ENCODE measurements at places on chromosomes 11 and 22.

DNA sequence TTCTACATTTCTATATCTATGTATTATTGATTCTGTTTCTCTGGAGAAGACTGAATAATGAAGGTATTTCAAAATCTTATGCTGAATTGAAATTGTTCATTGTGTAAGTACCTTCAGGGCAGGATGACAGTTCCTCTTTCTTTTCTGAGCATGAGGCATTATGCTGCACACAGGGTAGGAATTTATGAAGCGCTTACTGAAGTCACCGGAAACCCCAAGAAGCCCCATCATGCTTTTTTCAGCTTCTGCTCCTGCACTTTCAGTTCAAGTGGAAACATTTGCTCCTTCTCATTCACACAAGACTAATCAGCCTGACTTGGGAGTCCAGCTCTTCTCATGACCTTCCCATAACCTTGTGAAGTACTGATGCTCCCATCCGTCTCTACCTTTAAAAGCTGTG is 314.7 kb upstream of the SORL1-AS1 start:
- no peak for DNase-seq

DNA sequence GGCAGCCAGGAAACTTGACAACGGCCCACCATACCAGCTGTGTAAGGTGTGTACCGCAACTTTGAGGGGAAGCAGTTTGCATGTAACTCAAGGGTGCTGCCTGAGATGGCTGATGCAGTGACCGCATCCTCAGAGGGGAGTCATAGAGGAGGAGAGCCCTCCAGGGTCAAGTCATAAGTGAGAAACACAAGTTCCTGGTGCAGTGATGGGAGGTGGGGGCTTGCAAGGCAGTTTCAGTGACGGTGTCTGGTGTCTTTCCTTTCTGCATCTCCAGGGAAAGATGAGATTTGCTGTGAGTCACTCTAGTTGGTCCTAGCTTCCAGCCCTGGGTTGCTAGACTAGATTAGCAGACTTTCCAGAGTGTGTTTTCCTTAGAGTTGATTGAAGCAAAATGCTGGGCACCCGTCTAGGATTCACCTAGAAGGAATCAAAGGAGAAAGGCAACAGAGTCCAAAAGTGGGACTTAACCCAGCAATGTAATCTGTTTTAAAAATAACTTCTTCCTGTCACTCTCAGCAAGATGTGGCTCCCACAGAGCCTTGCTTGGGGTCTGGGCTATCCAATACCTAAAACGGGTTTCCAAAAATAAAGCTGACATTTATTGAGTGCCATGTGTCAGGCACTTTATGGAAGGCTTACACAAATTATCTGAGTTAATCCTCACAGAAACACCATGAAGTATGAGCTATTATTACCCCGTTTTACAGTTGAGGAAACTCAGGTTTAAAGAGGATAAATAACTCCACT is 265.4 kb upstream of the PLET1 start:
- DNase-seq: no peak

- DNase-seq: no peak
Observed at GRCh38 chr11:121298774-121299173, 6.2 kb downstream of the SC5D start.

GRCh38 chr11:131898949-131899348 is 528.5 kb downstream of the NTM start:
- DNase-seq: no peak

- DNase-seq: no peak
Observed at GRCh38 chr22:19203834-19204233, 25.3 kb upstream of the SLC25A1 start.

GRCh38 chr11:91997226-91997625 is 227.4 kb upstream of the FAT3 start:
- DNase-seq: no peak

DNA sequence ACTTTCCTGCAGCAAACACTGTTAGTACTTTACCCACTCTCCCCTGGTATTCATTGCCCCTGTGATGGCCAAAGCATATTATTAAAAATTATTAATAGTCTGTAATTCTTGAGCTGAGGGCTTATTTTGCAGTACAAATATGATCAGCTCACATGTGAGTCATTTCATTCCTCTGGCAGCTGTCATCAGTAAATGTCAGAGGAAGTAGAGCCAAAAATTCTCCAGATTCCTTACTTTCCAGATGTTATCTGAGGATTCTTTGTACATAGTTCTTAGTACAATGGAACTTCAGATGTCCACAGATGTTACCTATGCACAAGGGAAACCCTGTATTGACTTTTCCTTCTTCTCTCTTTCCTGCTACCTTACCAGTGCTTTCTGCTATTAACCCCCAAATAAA is 12.5 kb downstream of the OR5B3 start:
- DNase-seq: no peak

- DNase-seq: no peak
Observed at GRCh38 chr11:133821776-133822175, 23.5 kb downstream of the SPATA19 start.

GRCh38 chr11:75068559-75068958 is 28.1 kb downstream of the OR2AT4 start:
- DNase-seq: no peak

DNA sequence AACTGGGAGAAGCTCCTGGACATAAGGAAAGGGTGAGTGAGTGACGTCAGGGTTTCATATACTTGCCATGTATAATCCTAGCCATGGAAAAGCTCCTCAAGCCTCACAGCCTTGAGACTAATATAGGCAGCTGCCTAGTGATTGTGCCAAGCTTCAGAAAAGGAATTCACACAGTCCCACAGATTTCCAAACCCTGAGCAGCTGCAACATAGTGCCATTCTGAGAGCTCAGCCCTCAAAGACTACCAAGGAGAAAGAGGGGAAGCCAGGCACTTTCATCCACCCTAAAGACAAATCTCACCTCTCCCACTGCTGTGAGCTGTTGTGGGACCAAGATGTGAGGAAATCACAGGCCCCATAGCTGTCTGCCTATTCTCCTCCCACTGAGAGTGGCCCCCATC is 707.9 kb upstream of the ANO5 start:
- DNase-seq: no peak

DNA sequence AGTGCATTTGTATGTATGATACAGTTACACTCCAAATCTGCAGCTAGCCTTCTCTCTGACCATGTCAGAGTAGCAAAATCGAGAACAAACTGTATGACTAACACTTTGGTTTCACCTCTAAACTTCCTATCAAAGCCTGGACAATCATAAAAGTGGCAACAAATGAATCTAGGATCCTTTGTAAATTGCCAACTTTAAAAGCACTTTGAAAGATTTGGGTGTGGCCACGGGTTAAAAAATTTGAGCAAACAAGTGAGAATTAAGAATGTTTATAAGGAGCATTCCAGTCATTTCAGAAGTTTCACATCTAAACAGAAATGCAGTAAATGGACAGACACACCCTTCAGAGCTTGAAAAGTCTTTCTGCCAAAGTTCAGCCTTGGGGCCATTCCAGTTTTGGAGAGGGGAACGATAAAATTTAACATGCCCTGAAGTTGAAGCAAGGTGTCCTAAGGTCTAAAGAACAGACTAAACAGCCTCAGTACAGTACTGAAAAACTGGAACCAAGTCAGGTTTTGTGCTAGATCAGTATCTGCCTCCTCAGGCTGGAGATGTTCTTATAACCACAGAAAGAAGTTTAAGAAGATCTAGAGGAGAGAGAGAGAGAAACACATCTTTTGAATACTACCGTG is 181.9 kb upstream of the BDNF start:
- DNase-seq: no peak

DNA sequence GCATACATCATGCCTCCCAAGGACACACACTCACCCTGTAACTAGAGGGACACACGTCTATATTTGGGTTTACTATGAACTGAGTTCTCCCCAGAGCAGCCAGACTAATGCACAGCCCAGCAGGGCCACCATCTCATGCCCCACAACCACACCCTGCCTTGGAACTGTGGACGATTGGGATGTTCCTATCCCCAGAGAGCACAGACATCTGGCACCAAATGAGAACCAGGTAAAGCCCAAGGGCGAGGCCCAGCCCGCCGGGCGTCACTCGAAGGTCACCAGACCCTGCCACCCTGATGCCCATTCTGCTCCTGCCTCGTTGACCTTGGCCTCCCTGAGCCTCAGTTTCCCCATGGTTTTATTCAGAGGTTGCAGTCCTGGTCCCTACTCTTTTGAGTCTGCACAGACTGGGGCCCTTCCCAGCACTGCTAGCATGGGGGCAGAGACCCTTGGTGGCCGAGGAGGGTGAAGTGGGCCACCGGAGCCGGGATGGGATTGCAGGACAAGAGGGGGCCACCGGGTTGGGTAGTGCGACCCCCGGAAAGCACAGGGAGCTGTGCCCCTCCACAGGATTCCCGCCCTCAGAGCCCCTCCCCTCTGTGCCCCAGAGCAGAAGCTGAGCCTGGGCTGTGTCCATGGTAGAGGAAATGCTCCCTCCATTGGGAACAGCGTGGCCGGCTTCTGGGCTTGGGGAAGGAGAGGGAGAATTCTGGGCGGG is 56.8 kb downstream of the IGLL5 start:
- DNase-seq: no peak

DNA sequence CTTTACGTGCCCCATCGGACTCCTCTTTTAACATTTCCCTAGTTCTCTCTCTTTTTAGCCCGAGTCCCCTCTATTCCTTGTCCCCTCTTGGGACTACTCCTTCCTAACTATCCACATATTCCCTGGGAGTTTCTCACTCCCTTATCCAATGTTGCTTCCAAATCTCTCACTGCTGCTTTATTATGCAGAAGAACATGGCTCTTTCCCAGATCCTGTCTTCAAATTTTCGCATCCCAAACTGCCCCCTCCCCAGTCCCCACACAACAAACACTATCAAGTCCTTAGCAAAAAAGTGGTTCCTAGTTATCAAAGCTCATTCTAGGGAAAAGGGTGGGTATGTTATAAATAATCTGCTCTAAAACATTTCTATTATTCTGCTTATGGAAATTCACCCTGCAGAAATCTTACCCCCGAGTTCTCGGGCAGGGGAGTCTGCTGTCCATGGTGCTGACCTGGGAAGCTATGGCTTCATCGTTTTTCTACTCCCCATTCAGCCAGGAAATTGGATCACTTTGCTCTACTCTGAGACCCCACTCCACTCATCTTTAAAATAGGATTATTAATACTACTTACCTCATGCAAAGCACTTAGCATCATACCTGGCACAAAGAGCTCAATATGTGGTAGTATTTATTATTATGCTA is 393.5 kb downstream of the BUD13 start:
- DNase-seq: no peak

- DNase-seq: no peak
Observed at GRCh38 chr11:32947978-32948377, 55.4 kb downstream of the QSER1 start.

- DNase-seq: no peak
Observed at GRCh38 chr11:112999520-112999919, 38.3 kb downstream of the NCAM1 start.

DNA sequence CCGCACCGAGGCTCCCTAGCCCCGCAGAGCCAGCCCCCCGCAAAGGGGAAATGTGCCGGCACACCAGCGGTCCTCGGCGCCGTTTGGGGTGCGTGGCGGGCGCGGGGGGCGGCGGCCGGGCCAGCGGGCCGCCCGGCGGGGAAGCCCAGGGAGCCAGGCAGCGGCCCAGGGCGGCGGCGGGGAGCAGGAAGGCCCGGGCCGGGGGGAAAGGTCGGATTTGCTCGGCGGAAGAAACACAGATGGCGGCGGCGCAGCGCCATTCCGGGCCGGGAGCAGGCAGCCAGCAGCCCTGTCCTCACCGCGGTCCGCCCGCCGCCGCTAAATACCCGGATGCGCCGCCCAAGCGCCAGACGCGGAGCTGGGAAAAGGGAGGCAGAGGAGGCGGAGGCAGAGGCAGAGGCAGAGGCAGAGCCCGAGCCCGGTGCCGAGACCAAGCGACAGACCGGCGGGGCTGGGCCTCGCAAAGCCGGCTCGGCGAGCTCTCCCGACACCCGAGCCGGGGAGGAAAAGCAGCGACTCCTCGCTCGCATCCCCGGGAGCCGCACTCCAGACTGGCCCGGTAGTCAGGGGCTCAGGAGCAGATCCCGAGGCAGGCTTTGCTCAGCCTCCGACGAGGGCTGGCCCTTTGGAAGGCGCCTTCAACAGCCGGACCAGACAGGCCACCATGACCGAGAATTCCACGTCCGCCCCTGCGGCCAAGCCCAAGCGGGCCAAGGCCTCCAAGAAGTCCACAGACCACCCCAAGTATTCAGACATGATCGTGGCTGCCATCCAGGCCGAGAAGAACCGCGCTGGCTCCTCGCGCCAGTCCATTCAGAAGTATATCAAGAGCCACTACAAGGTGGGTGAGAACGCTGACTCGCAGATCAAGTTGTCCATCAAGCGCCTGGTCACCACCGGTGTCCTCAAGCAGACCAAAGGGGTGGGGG is 2.6 kb upstream of the GCAT start:
- DNase-seq: peak; percentile 67

GRCh38 chr22:17638182-17638431 is 450 bp upstream of the BCL2L13 start:
- DNase-seq: no peak

DNA sequence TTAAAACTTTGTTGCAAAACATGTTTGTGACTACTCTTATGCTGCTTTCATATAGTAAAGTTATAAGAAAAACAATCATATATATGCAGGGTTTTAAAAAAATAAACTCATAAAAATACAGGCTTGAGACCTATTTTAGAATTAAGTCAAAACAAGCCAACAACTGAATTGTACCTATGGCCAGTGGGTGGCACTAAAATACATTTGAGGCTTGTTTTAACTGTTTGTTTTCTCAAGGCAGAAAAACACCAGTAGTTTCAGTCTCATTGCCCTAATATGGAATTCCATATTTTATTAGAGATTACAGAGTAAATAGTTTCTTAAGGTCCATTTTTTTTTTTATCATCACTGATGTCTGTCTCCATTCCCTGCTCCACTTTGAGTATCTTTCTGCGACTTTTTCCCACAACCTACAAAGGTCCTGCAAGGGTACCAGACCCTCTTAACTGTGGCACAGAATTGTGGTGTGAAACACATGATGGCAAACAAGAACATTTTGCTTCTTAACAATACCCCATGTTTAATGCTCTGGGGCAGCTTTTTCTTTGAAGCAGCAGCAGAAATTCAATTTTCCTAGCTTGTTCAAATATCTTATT is 8.5 kb upstream of the CCDC89 start:
- DNase-seq: no peak

DNA sequence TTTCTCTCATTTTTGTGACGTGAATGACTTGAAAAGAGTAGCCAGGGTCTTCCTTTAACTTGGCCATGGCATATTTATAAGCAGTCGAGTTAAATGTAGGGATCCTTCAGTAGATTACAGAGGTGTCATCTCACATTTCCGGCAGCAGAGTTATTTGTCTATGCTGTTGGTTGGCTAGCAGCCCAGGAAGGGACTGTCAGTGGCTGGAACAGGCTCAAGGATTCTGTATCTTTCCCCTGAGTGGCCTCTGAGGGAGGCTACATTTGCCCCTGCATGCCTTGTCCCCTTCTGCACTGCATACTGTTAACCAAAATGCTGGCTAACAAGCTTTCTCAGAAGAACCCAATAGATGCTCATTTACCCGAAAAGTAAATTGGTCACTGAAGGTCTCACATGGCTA is 187.6 kb downstream of the PGR start:
- DNase-seq: no peak

DNA sequence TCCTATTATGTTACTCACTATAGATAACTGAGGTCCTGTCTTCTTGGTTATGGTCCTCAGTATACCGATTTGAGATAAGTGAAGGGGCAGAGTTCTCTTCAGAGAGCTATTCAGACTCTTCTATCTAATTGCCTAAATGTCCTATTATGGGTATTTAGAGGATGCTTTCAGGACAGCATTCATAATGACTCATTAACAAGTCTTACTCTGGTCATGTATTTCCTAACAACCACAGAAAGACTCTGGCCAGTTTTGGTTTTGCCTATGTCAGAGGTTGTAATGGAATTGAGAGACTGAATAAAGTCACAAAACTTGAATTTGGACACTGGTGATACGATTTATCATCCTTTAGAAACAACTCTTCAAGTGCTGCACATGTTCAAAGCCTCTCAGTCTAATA is 1233.0 kb downstream of the JRKL start:
- no peak for DNase-seq

GRCh38 chr11:2383852-2384804 is 7.0 kb downstream of the CD81 start:
- DNase-seq: peak; percentile 31
